Pancreas (tissue), 10 donors: ENCODE measurements at places on chromosomes 6 and 20. TPM values are rescaled to one million over a fixed set of nuclear protein-coding genes. Genes with fewer than 3 reads are reported as not detected.

ID4 gene
- 17.9 TPM for total RNA-seq

GRCh38 chr6:16168858-16169257 is 40.0 kb downstream of the MYLIP start:
- no peak overlapping the region for H3K27ac ChIP-seq
- DNase-seq: no peak
- H3K36me3 ChIP-seq: no peaks in the 10 kb centered on the region
- H3K4me3 ChIP-seq: no peak overlapping the region
- no peaks in the 10 kb centered on the region for H3K27me3 ChIP-seq

DEFB132 gene
- not detected for total RNA-seq

DNA sequence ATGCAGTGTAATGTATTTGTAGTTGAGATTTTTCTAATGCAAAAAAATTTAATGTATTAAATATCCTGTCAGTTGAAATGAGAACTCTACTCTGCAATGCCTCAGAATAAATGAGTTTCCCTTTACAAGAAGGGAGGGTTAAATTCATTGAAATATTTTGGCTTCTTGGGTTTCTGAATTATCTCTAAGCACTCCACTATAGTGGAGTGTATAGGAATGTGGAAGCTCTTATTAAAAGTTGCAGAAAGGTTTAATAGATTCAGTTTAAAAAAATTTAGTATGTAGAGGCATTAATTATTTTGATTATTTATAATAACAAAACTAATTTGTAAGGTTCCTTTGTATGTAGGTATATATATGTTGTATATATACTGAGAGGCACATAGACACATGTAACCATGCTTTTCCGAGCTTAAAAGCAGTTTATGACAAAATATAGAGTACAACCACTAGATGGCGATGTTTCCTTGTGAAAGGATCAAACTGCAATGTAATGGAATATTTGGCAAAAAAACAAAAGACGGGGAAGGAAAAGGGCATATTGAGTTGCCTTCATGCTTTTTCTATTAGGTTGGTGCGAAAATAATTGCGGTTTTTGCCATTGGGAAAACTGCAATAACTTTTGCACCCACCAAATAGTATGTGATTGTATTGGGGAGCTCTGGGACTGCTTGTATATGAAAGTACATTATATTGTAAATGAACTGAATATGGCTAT is 144.2 kb downstream of the MYO6 start:
- H3K4me1 ChIP-seq: no peaks in the 10 kb centered on the region
- H3K4me3 ChIP-seq: no peak overlapping the region
- H3K36me3 ChIP-seq: no peaks in the 10 kb centered on the region
- no peak overlapping the region for H3K27ac ChIP-seq
- no peak for DNase-seq

DNA sequence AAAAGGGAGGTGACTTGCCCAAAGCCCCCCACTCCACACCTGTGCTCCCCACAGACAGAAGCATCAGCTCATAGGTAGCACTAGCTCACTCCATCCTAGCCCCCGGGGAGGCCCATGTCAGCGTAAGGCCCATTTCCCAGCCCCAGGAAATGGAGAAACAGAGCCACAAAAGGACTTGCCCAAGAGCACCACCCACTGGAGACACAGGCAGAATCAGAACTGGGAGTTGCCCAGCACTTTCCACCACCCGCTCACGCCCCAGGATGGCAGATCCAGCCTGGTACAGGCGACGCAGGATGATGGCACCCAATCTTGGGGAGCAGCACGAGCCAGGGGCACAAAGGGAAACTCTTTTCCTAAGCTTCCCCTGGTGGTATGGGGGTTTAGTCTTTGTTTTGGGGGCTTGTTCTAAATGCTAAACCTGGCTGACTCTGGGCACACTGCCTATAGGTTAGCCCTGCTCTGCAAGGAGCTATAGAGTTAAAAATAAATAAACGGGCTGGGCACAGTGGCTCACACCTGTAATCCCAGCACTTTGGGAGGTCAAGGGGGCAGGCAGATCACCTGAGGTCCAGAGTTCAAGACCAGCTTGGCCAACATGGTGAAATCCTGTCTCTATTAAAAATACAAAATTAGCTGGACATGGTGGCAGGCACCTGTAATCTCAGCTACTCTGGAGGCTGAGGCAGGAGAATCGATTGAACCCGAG is 11.8 kb downstream of the C20orf203 start:
- H3K27me3 ChIP-seq: no peaks in the 10 kb centered on the region
- H3K36me3 ChIP-seq: no peaks in the 10 kb centered on the region

DNA sequence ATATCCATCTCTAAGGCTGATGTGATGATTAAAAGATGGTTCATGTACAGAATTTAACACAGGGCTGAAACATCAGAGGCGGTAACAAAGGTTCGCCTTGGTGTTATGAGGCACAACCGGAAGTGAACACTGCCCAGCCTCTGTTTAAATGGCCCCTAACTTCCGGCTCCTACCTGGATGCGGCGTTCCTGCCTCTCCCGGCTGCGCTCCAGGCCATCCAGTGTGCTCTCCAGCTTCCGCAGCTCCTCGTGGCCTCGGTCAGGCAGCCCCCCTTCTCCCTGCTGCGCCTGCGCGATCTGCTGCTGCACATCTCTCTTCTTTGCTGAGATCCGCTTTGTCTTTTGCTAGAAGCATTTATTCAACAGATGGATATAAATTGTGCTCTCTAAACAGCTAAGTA is 195.3 kb downstream of the SYNE1 start:
- H3K36me3 ChIP-seq: no peaks in the 10 kb centered on the region
- H3K4me3 ChIP-seq: no peak overlapping the region
- no peaks in the 10 kb centered on the region for H3K27me3 ChIP-seq
- H3K27ac ChIP-seq: no peak overlapping the region
- peaks cover 3% of the 10 kb centered on the region for H3K4me1 ChIP-seq

- DNase-seq: no peak
- no peak overlapping the region for H3K27ac ChIP-seq
- no peaks in the 10 kb centered on the region for H3K36me3 ChIP-seq
- H3K27me3 ChIP-seq: no peaks in the 10 kb centered on the region
Measured at GRCh38 chr20:45832619-45833018, 980 bp upstream of the SNX21 start.

- peak overlapping the region; percentile 92 for H3K27ac ChIP-seq
- H3K27me3 ChIP-seq: no peaks in the 10 kb centered on the region
- no peak for DNase-seq
- no peak overlapping the region for H3K4me3 ChIP-seq
- peaks cover 20% of the 10 kb centered on the region for H3K4me1 ChIP-seq
Measured at GRCh38 chr6:98946266-98946878, 1.4 kb downstream of the FBXL4 start.

DNA sequence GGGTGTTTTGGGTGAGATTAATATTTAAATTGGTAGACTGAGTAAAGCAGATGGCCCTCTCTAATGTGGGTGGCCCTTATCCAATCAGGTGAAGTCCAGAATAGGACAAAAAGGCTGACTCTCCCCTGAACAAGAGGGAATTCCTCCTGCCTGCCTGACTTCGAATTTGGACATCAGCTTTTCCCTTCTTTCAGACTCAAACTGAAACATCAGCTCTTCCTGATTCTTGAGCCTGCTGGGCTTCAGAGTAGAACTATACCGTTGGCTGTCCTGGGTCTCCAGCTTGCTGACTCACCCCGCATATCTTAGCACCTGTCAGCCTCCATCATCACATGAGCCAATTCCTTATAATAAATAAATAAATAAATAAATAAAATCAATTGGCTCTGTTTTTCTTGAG is 15.0 kb upstream of the TGM6 start:
- H3K4me3 ChIP-seq: no peak overlapping the region
- DNase-seq: no peak
- no peaks in the 10 kb centered on the region for H3K4me1 ChIP-seq
- no peaks in the 10 kb centered on the region for H3K27me3 ChIP-seq
- H3K36me3 ChIP-seq: no peaks in the 10 kb centered on the region

- H3K4me3 ChIP-seq: no peak overlapping the region
- H3K27me3 ChIP-seq: no peaks in the 10 kb centered on the region
- no peak for DNase-seq
- no peaks in the 10 kb centered on the region for H3K36me3 ChIP-seq
Measured at GRCh38 chr20:36591854-36592641, 13.5 kb upstream of the RAB5IF start.
